ENCODE measurements at places on chromosomes 6 and 20.

GRCh38 chr20:41411391-41411847 lies 44.8 kb upstream of the EMILIN3 start:
- no peak overlapping the region for H3K4me3 ChIP-seq
- no peaks in the 10 kb centered on the region for H3K4me1 ChIP-seq
- H3K27ac ChIP-seq = no peak overlapping the region
- peaks cover 77% of the 10 kb centered on the region for H3K36me3 ChIP-seq

GRCh38 chr6:128743974-128744765 lies 138.8 kb upstream of the LAMA2 start:
- no peak overlapping the region for H3K4me3 ChIP-seq
- no peak overlapping the region for H3K27ac ChIP-seq
- no peaks in the 10 kb centered on the region for H3K4me1 ChIP-seq
- no peak for DNase-seq

DNA sequence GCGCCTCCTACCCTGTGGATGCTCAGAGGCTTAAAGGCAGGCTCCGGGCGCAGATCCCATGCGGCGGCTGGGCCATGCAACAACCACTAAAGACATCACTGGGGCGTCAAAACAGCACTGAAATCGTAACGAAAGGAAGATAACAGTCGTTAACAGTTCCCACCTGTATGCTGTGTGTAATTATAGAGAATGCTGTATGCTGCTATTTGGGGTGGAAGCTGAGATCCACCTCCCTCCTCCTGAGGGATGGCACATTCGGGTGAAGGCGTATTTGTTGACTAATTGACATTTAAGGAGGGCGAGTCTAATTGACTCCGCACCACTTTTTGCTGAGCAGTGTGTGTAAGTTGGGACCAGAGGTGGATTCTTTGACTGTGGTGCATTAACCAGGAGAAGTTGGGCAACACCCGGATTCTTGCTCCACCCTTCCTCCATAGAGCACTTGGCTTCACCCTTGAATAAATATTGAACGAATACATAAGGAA lies 687 bp downstream of the SLC35A1 start:
- DNase-seq = peak; percentile 77
- H3K4me1 ChIP-seq = peaks cover 5% of the 10 kb centered on the region
- no peaks in the 10 kb centered on the region for H3K36me3 ChIP-seq
- H3K4me3 ChIP-seq = peak overlapping the region; percentile 98
- H3K27ac ChIP-seq = peak overlapping the region; percentile 98
- no peaks in the 10 kb centered on the region for H3K27me3 ChIP-seq

- no peak overlapping the region for H3K4me3 ChIP-seq
- DNase-seq = peak; percentile 18
Observed at GRCh38 chr20:63095718-63096654, 89.2 kb upstream of the BHLHE23 start.

- DNase-seq = no peak
- H3K4me3 ChIP-seq = no peak overlapping the region
- no peaks in the 10 kb centered on the region for H3K4me1 ChIP-seq
- no peaks in the 10 kb centered on the region for H3K27me3 ChIP-seq
- H3K27ac ChIP-seq = no peak overlapping the region
Observed at GRCh38 chr6:161901740-161902426, 628.0 kb upstream of the AGPAT4 start.

DNA sequence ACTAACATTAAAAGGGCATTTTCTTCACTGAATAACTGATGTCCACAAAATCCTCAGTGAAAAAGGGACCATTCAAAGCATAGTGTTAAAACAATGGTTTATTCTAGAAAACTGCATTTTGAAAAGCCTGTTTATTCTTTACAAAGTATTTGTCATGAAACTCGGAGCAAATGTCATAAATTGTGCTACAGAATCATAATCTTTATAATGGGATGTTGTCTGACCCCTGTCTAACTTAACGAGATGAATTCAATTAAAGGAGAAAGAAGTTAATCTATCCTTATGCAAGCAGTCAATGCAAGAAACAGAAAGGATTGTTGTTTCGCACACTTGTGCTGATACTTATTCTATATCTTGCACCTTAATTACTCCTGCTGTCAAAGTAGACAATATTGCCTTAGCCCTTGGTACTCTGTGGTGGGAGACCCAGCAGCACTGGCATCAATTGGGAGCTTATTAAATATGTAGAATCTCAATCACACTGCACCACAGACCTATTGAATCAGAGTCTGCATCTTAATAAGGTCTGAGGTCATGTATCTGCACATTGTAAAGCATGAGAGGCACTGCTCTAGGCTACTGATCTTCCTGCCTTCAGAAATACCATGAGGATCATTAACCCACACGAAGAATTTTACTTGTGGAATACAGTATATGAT lies 708.3 kb downstream of the HDGFL1 start:
- H3K27ac ChIP-seq = no peak overlapping the region
- no peaks in the 10 kb centered on the region for H3K27me3 ChIP-seq
- no peaks in the 10 kb centered on the region for H3K36me3 ChIP-seq
- H3K4me1 ChIP-seq = no peaks in the 10 kb centered on the region
- no peak overlapping the region for H3K4me3 ChIP-seq
